ENCODE measurements at places on chromosomes 5 and 9.
A peak's percentile ranks its signal among the peaks of the same experiment; 100 is the strongest.

GRCh38 chr9:93620881-93621820 lies 44.8 kb downstream of the PHF2 start:
- no peak for DNase-seq

DNA sequence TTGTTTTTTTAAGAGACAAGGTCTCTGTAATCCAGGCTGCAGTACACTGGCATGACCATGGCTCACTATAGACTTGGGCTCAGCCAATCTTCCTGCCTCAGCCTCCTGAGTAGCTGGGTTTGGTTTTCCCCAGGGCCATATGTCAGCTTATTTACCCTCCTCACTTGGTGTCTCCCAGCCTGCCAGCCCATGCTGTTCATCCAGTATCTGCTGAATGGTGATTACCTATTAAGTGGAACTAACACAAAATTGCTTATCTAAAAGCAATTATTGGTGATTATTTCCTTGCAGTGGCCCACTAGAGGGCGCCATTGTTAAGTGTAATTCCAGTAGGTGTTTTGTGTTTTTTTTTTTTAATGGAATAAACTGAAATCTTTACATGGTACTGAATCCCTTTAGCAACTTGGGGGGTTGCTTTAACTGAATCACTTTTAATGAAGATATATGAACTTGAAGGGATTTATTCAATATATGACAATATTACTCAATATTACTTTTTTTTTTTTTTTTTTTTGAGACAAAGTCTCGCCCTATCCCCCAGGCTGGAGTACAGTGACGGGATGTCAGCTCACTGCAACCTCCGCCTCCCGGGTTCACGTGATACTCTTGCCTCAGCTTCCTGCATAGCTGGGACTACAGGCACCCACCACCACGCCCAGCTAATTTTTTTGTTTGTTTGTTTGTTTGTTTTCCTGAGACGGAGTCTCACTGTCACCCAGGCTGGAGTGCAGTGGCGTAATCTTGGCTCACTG lies 13.8 kb downstream of the EXOSC2 start:
- peak; percentile 69 for DNase-seq

GRCh38 chr5:154242964-154243376 lies 52.4 kb downstream of the GALNT10 start:
- no peak for DNase-seq

GRCh38 chr9:9536523-9536922 lies 1076.3 kb downstream of the PTPRD start:
- no peak for DNase-seq

- no peak for DNase-seq
Observed at GRCh38 chr9:75359638-75360037, 271.3 kb downstream of the OSTF1 start.
